GM20000 (cell line): ENCODE measurements at places on chromosomes 7 and 10.
A peak's percentile ranks its signal among the peaks of the same experiment; 100 is the strongest.

DNA sequence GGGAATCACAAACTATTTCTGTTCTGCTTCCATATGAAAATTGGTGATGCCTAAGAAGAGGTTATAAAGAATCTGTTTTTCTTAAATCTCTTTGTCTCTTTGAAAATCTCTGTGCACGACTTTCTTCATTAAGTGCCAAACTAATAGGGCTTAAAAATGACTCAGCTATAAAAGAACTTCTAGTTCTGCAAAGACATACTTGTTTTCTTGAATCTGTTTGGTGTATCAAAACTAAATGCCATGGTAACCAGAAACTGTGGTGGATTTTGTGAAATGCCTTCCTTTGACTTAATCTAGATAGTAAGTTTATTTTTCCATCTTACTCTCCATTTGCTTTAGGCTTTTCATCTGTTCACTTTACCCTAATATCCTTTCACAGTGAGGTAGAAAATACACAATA lies 417.8 kb downstream of the PARD3 start:
- no peak for DNase-seq

DNA sequence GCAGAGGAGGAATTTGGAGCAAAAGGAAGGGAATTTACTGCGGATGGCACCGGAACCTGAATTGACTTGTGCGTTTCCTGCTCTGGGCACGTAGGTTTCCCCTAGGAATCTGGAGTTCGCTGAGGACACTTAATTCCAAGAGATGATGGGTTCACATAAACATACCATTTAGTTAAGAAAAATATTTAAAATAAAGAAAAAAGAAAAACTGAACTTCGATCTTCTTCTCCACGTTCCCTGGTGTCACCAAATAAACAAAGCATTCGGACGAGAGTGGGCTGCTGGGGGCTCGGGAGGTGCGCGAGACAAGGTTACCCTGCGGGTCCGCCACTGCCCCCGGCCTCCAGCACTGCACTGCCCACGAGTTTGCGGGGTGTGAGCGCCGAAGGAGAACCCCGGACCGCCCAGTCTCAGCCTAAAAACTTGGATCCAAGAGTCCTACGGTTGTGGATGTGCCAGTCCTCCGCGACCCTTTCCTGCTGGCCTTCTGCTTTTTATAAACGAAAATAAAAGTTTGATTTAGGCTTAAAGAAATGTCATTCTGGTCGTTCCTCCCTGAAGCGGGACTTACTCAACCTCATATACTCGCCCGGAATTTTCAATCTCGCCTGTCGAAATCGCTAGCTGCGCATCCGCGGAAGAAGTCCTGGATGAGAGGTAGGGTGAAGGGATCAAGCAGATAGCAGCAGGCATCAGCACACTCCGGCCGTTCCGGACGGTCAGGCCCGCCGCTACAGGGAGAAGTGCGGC lies 30.3 kb downstream of the SKIDA1 start:
- DNase-seq = peak; percentile 51

GRCh38 chr7:130925136-130925794 lies 191.3 kb upstream of the KLF14 start:
- DNase-seq = no peak

DNA sequence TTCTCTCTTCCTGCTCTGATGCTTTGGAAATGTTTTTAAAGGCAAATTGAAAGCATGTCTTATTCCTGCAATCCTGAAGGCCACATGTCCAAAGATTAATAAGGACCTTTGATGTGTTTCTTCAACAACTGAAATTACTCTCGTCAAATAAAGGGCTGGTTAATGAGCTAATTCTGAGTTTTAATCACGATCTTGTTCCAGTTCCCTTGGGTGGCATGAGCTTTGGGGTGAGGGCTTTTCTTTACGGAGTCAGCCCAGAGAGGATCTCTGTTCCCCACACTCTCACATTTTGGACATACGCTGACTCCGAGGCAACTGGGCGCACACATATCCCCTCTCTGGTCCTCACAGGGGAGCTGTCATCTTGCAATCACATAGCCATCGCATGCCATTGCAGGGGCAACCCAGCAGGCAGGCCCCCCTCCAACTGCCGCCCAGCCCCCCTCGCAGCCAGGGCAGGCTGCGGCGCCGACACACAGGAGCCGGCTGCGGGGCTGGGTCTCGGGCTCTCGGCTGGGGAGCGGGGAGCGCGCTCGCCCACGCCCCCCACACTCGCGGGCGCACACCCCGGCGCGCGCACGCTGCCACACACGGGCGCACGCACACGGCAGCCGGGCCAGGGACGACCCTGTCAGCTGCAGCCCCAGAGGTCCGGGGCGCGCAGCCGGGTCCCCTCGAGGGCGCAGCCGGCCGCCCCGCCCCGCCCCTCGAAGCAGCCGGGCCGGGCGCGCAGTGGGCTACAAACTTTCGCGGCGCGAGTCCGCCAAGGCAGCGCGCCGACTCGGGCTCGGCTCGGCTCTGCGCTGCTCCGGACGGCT lies at the start of gene GDF10:
Gene GDF10, plus strand, starts transcription at position 587 of the 818 bp plus-strand sequence. CDS start 455 bp downstream, outside the sequence.
- no peak for DNase-seq

- DNase-seq = peak; percentile 61
Observed at GRCh38 chr10:96229568-96230030, 41.8 kb downstream of the BLNK start.

DNA sequence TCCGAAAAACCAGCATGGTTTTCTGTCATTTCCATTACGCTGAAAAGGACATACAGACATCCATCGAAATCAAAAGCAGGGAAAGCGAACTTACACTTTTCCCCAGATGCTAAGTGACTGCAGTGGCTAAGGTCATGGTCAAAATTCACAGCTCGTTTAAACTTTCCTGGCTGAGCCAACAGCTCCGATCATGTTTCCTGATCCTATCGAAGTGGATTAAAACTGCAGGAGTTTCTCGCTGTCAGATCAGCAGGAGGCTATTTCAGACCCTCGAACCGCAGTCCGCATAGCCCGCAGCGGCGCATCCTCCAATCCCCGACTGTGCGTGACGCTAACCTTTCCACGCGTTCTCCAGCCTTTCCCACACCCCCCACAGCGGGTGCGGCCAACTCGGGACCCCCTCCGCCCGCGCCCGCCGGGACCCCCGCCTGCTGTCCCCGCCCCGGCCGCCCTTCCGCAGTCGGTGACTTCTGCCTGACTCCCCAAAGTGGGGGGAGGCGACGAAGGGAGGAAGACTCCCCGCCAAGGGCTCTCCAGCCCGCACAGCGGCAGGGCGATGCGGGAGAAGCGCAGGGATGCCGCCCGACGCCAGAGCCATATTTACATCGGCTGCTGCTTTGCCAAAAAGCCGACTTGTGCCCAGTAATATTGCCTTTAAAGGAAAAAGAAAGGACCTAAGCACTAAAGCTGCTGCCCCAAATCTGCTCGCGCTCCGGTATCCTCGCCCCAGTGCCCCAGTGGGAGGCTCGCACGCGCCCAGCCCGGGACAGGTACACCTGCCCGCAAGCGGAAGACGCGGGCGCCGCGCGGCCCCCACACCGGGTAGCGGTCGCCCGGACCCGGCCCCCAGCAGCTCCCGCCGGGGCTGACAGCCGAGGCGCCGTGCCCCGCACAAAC lies 1.2 kb downstream of the PIP4K2A start:
- peak; percentile 59 for DNase-seq

- peak; percentile 55 for DNase-seq
Observed at GRCh38 chr7:130150587-130150986, 54.6 kb downstream of the TMEM209 start.

GRCh38 chr7:2589341-2589740 lies 30.6 kb downstream of the IQCE start:
- no peak for DNase-seq
